ENCODE measurements at places on chromosomes 7 and 10.
A peak's percentile ranks its signal among the peaks of the same experiment; 100 is the strongest.

DNA sequence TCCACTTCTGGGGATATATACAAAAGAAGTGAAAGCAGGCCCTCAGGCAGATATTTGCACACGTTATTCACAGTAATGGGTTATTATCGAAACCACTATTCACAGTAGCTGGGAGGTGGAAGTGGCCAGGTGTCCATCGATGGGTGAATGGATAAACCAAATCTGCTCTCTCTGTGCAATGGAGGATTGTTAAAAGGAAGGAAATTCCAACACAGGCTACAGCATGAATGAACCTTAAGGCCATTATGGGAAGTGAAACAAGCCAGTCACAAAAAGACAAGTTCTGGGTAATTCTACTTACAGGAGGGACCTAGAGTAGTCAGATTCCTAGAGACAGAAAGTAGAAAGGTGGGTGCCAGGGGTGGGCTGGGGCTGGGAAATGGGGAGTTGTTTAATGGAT is 48.5 kb upstream of the BHLHA15 start:
- no peak for DNase-seq

GRCh38 chr10:101226491-101227428 is 2.5 kb downstream of the LBX1 start:
- peak; percentile 68 for DNase-seq

GRCh38 chr7:47330561-47331178 is 251.2 kb downstream of the TNS3 start:
- DNase-seq: no peak

- no peak for DNase-seq
Observed at GRCh38 chr10:14243221-14243620, 87.5 kb downstream of the FRMD4A start.

DNA sequence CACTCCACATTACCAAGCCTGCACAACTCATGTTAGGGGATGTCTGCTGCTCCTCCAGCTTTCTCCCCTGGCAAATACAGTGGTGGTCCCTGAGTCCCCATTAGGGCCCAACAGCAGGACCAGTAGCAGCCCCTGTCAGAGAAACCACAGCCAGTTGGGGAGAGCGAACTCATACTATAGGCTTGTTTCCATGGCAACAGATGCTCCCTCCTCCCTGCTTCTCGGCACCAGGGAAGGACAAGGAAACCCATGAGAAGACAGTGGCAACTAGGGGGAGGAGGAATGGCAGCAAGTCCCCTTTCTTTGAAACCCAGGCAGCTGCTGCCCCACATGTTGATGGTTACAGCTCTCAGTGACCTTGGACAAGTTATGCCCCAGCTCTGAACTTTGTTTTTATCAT is 326.4 kb downstream of the KCNMA1 start:
- DNase-seq: no peak

Measured in SK-N-SH (cell line).